ENCODE measurements at places on chromosomes 6 and 20.

DNA sequence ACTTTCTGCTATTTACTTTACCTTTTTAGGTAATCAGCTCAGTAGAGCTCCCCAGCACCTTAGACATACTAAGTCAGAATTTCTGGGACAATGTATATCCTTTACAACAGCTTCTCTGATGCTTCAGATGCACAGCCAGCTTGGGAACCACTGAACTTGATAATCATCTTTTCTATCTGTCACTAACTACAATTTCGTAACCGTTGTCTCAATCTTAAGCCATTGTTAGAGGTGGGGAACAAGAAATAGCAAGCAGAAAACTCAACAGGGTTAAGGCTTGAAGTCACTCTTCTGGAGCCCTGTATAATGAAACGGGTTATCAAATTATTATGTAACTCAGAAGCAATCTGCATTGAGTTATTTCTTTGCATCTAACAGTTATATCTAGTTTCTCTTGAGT is 47.1 kb downstream of the CD109 start:
- no peak for DNase-seq

GRCh38 chr6:79764747-79765146 is 133.6 kb downstream of the SH3BGRL2 start:
- no peak for DNase-seq

- DNase-seq, result no peak
Measured at GRCh38 chr6:143107440-143107839, 46.8 kb downstream of the AIG1 start.

DNA sequence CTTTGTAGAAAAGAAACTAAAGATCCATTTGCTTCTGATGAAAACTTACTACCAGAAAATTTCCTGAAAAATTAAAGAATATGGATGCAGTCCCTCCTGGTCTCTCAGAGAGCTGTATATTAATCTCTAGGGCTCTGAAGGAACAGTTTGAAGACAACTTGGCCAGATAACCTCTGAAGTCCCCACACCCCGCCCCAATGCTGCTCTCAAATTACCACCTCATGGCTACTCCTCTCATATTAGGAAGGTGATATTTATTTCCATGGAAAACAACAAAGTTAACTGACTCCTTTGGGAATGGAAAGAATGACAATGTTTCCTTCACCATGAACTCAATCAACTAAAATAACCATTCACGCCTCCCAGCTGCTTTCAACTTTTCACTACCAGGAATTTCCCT is 408.4 kb upstream of the FLRT3 start:
- no peak for DNase-seq

DNA sequence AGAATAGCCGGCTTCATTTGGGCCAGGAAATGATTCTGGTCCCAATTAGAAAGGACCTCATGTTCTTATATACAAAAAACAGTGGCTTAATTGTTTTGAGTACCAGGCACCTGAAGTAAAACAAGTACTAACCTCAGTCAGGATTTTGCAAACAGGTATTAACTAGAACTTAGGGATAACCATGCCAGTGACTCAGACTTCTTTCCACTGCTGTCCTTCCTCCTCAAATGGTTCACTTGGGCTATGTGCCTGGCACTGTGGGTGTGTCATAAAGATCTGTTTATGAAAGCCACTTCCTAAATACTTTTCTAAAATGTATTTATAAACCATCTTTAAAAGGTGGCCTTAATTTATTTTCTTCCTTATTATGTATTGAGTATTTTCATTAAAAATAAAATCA is 10.7 kb downstream of the CLDN20 start:
- no peak for DNase-seq

- DNase-seq, result no peak
Measured at GRCh38 chr6:150325066-150325772, 43.6 kb upstream of the IYD start.

GRCh38 chr6:168407842-168408241 is 33.1 kb upstream of the SMOC2 start:
- DNase-seq, result no peak
